ENCODE measurements at places on chromosomes 16 and 17.

DNA sequence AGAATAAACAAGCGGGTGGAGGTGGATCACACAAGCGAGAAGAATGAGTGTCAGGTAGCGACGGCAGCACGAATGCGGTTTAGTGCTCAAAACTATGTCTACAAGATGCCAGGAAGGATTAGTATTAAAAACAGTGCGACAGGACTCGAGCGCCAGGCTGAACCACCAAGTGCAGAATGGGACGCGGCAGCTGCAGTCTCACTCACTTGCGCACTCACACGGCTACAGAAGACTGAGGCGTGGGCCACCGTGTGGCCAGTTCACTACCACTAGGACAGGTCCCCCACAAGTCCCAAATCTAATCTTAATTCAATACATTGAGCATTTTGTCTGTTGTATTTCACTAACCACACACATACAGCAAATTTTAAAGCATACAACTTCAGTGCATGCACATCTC lies 35.7 kb upstream of the TRAP1 start:
- no peak for DNase-seq

- no peak for DNase-seq
Observed at GRCh38 chr17:10598621-10599020, 49.2 kb upstream of the MYH2 start.

- no peak for DNase-seq
Observed at GRCh38 chr17:2682176-2682938, 29.2 kb downstream of the CLUH start.

- no peak for DNase-seq
Observed at GRCh38 chr16:57522960-57523359, 13.4 kb downstream of the CCDC102A start.

- DNase-seq: no peak
Observed at GRCh38 chr17:63753215-63753614, 11.6 kb upstream of the STRADA start.

DNA sequence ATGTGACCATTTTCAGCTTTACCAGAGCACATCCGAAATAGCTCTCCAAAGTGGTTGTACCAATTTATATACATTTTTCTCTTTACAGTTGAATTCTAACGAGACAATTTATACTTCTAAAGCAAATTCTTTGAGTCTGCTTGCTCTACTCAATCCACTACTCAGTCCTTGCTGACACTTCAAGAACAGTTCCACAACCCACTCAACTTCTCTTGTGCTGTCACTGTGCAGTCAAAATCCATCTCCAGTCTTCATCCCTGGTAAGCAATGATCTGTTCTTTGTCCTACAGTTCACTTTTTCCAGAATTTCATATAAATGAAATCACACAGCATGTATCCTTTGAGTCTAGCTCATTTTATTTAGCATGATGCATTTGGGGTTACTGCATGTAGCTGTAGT lies 30.6 kb downstream of the NETO2 start:
- DNase-seq: no peak

DNA sequence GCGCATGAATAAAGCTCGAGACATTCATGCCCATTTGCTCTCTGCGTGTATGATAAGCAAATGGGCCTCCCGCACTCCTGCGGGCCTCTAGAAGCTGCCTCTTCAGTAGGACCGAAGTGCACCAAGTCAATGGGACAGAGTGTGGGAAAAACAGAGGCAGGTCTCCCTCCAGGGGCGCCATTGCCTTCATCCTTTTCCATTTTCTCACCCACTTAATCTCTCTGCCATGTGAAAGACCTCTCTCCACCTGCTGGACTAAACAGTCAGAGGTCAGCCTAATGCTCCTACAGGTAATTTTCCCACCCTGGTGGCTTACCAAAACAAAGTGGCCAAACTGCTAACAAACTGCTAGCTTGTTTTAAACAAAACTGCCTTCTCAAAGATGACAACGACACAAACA lies 210.9 kb downstream of the ZFHX3 start:
- no peak for DNase-seq

DNA sequence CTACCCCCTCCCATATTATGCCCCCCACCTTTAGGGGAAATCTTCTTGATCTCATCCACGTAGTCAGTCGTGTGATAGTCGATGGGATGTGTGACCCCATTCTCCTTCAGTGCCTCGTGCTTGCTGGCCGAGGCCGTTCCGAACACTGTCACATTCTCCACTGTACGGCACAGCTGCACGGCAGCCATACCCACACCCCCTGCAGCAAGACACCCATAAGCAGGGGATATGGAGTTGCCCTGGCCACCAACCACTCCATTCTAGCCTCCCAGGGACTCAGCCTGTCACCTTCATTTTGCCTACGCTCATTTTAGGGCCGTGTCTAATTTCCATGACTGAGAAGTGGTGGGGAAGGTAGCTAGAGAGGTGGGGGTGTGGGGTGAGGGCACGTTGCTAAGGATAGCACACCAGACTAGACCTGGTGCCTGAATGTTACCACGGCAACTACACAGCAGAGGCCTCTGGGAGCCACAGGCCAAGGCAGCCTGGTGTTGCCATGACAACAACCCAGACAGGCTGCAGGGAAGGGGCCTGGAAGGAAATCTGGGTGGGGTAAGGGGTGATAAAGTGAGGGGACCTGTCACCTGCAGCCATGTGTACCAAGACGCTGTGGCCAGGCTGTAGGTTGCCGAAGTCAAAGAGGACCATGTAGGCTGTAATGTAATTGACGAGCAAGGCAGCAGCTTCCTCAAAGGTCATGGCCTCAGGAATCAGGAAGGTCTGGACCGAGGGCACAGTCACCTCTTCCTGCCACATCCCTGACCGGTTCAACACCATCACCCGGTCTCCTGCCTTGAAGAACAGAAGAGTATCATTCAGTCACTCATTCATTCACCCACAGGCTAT lies 4.0 kb downstream of the VAT1 start:
- DNase-seq: peak; percentile 12

All from fibroblast of skin of right biceps (primary cell).